Activated CD8-positive, alpha-beta memory T cell treated with anti-CD3 and anti-CD28 coated beads for 4 hours (primary cell): ENCODE measurements at places on chromosomes 6 and 20.

- no peak for DNase-seq
Observed at GRCh38 chr6:77548662-77549366, 85.5 kb upstream of the HTR1B start.

DNA sequence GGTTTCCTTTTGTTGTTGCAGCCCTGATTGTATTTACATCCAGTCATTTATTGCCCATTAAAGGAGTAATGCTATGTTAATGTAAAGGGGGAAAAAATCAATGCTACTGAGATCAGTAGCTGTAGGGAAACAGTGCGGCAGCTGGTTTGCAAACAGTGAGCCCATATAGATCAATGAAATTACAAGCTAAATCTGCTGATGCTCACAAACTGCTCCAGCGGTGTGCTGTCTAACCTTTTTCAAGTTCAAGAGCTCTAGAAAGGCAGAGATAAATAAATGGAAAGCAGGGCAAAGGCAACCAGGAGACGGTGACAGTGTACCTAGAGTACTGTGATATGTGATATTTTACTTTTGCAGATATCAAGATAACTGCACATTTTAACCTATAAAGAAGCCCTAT, 449.0 kb upstream of the MMS22L start:
- DNase-seq, result no peak

- DNase-seq, result no peak
Observed at GRCh38 chr6:165823609-165824326, 160.7 kb upstream of the PDE10A start.

DNA sequence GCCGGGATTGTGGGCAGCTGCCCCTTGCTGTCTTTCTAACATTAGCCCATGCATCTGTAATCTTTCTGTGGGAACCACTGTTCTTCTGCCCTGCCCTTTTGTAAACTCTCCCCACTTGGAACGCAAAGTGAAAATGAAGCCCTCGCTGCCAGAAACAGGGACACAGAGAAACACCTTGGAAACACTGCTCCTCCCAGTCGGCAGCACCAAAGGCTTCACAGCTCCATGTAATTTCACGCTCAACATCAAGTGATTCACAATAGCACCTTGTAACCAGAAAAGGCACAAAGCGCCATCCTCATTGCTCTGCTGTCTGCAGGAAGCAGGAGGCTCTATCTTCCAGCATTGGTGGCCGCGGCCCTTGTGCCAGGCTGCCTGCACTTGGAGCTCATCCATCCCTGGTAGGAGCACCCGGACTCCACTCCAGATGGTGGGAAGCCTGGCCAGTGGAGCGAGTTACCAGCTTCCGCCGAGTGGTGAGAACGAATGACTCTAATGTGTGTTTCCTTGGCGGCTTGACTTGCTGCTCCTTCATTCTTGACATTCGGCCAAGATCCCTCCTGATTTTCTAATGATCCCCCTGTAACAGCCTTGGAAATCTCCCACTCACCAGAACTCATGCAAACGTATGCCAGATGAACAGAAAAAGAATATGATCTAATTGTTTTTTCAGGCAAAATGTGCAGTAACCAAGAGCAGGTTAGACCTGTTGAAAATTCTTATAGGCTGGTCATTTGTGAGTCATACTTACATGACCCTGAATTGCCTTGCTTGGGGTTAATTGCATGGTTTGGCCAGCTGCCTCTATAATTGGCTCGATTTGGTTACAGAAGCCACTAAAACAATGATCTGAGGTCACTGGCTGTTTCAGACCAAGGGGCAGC, 169.1 kb upstream of the CDYL start:
- no peak for DNase-seq

- DNase-seq, result no peak
Observed at GRCh38 chr6:165858586-165858985, 195.5 kb upstream of the PDE10A start.

DNA sequence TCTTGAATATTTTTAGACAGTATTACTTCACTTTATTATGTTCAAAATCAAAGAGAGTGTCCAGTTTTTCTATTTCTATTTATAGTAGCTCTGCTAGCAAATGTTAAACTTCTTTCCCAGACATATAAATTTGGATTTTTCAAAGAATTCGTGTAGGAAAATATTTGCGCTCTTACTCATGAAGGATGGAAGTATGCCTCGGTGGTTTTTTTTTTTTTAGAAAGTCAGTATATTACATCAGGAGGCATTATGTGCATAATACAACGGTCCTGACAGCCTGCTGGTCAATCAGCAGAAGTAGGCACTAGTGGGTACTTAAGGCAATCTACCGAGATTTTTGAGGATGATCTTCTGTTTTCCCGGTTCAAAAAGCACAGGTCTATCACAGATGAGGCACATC, 249.3 kb downstream of the TBX18 start:
- DNase-seq, result no peak

GRCh38 chr6:101935732-101936131, 542.2 kb downstream of the GRIK2 start:
- DNase-seq, result no peak

DNA sequence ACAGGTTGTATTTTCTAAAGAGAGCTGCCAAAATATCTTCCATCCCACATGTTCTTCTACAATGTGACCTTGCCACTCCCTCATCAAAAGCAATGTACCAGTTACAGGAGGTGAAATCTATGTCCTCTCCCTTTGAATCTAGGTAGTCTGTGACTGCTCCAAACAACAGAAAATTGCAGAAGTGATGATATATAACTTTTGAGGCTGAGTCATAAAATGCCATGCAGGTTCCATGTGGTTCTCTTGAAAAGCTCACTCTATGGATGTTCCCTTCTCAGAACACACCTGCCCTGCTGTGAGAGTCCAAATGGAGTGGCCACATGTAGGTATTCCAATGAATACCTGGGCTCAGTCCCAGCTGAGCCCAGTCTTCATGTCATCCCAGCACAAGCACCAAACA, 16.9 kb upstream of the PHIP start:
- DNase-seq, result no peak

DNA sequence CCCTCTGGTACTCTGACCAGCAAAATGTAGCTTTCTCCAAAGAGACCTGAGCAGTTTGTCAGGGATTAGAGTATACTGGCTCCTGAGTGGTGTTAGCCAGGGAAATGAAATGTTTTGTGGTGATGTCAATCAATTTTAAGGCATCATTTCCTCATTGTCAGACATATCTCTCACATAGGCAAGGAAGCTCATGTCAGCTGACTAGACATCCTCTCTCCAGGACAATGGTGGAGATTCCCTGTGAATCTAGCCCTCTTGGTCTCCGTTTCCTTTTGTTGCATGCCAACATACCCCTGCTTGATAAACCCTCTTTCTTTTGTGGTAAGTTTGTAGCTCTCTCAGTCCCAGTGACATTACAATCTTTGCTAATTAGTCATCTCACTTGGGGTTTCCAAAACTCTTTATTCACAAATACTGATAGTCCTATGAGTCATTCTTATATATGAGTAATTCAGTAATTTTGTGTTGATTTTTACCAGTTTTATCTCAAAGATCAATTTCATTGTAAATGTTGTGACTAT, 135.6 kb upstream of the PTPRK start:
- DNase-seq, result no peak

DNA sequence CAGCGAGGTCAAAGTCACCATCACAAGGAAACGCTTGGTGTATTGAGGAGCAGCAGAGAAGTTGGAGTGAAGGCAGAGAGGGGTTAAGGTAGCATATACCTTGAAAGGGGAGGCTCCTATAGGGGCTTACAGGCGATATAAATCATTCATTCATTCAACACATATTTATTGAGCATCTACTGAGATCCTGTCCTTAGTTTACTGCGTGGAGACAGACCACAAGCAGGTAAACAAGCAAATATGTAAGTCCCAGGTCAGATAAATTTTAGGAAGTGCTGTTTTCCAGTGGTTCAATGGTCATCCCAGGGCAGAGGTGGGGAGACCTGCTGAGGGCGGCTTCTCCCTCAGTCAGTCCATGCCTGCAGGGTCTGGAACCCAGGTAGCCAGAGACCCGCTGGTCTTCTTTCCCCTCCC, 761 bp upstream of the DNMT3B start:
- DNase-seq, result no peak

- DNase-seq, result no peak
Observed at GRCh38 chr6:134065706-134066105, 13.3 kb upstream of the SLC2A12 start.

GRCh38 chr6:161161889-161162624, 111.8 kb downstream of the AGPAT4 start:
- no peak for DNase-seq

- DNase-seq, result no peak
Observed at GRCh38 chr6:138092686-138093085, 14.5 kb downstream of the PERP start.

- DNase-seq, result no peak
Observed at GRCh38 chr20:49560186-49560585, 7.8 kb downstream of the PTGIS start.

DNA sequence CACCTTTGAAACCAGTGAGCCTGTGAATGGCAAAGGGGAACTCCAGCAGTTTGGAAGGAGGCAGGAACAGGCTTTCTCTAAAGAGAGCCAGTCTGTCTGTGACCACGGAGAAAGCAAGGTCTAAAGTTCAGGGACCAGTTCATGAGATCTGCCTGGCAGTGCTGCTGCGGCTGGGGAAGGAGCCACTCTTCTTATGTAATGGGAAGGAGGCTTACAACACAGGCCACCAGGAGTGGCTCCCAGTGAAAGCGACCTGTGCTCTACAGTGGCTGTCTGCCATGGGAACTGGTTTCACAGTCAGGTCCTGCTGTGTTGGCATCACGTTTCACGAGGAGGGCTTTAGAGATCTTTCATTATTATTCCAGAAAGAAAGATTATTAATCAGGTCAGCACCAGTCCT, 291.9 kb upstream of the PRDM1 start:
- DNase-seq, result no peak

DNA sequence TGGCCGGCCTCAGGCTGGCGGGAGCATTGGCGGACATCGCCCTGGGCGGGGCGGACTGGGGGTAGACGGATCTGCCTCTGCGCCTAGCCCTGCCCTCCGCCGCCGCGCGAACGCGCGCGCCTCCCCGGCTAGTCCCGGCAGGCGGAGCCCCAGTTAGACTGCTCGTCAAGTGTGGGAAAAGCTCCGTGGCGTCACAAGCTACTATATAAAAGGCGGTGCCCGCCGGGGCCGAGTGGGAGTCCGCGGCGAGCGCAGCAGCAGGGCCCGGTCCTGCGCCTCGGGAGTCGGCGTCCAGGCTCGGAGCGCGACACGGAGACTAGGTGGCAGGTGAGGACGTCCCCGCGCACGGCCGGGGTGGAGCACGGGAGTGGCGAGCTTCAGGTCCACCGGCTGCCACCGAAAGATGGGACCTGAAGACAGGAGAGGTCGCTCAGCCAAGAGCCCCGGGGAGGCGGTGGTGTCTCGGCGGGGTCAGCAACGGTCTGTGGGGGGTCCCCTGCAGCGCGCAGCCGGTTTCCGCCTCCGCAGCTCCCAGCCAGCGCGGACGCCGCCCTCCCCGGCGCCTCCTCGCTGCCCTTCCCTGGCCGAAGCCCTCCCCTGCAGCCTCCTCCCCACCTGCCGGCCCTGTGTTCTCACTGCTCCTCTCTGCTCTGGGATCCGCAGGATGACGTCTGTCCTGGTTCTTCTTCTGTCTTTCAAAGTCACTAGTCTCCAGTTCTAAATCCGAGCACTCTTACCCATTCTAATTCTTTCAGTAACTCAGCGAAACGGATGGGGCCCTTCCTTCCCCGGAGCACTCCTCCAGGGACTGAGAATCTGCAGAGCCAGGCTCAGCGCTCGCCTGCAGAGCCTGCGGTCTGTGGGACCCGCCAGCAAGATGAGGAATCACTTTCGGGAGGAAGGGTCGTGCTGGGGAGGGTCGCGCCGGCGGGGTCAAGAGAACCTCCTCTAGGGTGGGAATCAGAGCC, 4.3 kb upstream of the RIPK1 start:
- peak; percentile 86 for DNase-seq

DNA sequence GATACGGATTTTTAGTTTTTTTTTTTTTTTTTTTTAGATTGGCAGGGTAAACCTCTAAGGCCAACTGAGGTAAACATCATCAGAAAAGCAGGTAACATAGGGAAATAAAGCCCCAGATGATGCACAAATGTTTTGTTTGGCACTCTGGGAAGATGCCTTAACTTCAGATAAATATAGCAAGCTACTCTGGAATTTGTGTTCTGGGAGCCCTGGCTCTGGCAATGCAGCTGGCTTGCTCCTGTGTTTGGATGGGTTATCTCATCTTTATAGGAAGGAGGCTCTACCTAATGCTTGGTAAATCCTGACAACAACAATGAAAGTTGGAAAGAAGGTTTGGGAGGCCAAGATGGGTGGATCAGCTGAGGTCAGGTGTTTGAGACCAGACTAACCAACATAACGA, 77.4 kb downstream of the GFOD1 start:
- DNase-seq, result no peak

GRCh38 chr6:35724059-35724458, 12.8 kb upstream of the ARMC12 start:
- no peak for DNase-seq

DNA sequence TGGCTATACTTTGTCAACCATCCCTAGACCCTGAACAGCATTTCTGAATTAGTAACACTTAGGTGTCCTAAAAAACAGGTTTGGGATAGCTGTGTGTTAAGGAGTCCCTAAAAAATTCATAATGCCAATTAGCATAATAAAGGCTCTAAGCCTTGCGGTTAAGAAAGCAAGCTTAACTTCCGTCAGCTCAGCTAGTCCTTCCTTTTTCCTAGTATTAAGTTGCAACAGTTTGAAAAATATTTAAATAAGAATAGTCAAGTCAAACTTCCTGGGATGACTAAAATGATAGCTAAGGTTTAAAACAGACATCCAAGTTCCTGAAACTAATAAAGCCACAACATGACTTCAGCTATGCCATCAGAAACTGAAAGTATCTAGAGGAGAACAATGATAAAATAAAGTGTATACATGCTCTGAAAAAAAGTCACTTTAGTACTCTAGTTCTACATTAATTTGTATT, 3.5 kb downstream of the AKIRIN2 start:
- no peak for DNase-seq

- DNase-seq, result no peak
Observed at GRCh38 chr20:49810491-49811190, 2.0 kb upstream of the SLC9A8 start.

DNA sequence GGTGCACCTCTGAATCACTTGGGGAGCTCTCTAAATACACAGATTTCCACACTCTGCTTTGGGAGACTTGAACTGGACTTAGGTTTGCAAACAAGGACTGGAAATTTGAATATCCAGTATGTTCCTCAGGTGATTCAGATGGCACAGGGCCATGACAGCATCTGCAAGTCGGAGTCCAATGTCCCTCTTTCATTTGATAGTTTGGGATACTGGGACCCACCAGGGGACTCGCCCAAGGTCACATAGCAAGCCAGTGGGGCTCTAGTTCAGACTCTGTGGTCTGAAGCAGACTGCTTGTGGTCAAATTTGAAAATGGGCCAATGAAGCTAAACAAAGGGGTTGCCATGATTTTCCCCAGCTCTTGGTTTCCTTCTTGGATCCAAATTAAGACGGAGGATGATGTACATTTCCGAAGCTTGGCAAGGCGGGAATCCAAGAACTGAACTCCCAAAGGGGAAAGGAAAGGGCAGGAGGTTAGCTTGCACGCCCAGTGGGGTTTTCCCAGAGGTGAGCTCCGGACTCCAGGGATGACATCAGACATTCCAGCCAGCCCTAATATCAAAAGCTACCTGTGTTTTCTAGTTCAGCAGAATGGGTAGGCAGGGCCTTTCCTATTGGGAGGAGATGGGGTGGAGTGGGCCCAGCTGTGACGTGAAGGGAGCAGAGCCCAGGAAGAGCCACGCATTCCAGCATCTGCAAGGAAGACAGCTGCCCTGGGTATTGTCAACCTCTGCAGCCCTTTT, 3.4 kb upstream of the SYS1 start:
- DNase-seq, result no peak

GRCh38 chr20:36856691-36857635, 19.0 kb upstream of the TLDC2 start:
- no peak for DNase-seq
